Smooth muscle cell of the umbilical artery (primary cell): ENCODE measurements at places on chromosomes 6 and 20. TPM values are rescaled to one million over a fixed set of nuclear protein-coding genes. Genes with fewer than 3 reads are reported as not detected.

TTK gene
- 3.6 and 14.6 TPM in 2 replicates for total RNA-seq

SPATA25 gene
- 1.1 and 2.1 TPM in 2 replicates for total RNA-seq

GPX5 gene
- total RNA-seq = not detected in 2 replicates

NKAIN2 gene
- total RNA-seq = not detected in 2 replicates

CALHM4 gene
- not detected in 2 replicates for total RNA-seq

CCND3 gene
- total RNA-seq = 8.6 and 18.5 TPM in 2 replicates

ISM1 gene
- 0.05 TPM in 1 of 2 replicates, not detected in the other for total RNA-seq

TAGAP gene
- not detected in 2 replicates for total RNA-seq

DEFB124 gene
- not detected in 2 replicates for total RNA-seq
